Amygdala (tissue), 56 donors: ENCODE measurements at places on chromosomes 3 and 15.

DNA sequence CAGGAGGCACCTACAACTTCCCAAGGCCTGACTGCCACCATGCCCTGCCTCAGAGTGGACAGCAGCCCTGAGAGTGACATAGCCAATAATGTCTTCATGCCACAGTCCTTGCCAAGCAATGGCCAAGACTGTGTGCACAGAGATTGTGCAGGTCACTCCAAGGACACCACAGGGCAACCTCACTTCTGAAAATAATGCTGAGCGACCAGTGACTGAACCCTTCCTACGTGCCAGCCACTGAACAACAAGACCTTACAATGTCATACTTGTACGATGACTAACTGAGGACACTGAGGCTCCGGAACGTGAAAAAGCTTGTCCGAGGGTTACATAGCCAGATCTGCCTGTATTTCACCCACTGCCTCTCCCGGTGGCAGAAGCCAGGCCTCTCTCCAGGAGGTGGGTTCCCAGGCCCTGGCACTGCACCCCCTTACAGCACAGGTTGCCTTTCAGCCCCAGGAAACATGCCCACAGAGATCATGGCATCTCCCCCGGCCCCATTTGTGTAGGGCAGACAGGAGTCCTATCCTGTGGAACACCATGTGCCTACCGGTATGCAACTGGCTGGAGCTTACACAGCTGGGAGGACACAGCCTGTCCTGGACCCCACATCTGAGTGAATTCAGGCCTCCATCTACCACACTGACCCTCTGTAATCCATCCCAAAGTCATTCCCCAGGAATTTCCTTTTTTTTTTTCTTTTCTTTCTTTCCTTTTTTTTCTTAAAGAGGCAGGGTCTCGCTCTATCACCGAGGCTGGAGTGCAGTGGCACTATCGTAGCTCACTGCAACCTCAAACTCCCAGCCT, 72.3 kb downstream of the SLC12A8 start:
- DNase-seq, result no peak

DNA sequence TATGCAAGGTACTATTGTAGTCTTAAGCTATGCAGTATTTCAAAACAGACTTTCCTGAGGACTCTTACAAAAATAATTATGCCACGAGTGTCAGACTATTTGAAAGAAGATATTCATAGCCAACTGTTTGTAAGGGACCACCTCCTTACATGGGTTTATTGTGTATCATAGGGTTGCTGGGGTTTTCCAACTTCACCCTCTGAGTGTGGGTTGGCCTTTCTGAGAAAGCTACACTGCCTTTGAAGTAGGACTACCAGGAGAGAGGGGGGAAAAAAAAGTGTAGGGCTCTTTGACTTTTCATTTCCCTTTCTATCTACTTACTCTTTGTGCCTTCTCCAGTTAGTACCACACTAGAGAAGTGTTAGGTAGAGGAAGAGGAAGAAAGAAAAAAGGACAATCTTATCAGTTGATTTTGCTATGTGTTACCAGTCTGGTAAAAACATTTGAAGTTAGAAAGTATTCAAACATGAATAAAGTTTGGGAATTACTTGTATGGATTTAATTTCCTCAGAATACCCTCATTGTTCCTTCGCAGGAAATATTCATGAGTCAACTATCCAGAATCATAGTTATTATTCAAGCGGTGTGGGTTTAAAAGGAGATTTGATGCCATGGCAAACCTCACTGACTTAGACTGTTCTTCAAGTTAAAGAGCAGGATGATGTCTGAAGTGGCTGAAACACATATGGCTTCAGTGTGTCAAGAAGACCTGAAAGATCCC, 329.3 kb upstream of the THBS1 start:
- DNase-seq, result no peak

DNA sequence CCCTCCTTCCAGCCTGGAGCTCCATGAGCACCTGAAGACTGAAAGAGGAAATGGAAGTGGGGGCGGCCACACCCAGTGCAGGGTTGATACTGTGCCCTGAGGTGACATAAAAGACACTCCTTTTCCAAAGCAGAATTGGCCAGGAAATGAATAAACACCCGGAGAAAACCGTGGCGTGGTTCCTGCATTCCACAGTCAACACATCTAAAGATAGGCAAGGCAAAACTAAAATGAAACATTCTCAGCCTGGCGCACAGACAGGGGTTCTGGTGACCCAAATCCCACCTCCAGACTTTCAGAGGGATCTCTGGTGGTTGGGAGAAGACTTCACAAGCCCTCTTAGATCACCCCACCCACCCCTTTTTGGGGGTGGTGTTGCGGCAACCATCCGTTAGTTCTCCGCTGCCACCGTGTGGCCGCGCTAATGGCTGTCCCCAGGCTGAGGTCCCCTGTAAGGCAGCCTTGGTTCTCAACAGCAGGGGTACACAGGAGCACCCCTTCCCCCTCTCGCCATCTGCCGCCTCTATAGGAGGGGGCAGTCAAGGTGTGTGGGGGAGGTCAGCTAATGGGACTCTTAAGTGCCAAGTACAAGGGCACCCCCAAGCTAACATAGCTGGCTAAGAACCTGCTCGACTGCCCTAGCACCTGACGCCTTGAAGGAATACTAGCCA, 2.5 kb upstream of the MST1R start:
- DNase-seq, result no peak

DNA sequence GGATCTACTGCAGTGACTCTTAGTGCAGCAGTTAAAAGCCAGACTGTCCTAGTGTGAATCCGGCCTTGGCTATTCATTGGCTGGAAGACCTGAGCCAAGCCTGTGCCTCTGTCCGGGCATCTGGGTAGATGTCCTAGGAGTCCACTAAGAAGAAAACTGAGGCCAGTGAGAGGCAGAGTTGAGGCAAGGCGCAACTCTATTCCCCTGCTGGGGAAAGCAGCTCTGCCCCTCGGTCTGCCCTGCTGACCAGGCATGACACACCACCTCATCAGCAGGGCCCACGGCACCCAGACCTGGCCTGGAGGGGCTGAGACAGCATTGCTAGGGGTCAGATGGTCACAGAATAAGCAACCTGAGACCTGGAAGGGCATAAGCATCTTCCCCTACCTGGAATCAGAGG, 46.7 kb upstream of the ABHD2 start:
- DNase-seq, result no peak

GRCh38 chr3:38611866-38612265, 37.6 kb downstream of the SCN5A start:
- no peak for DNase-seq

- no peak for DNase-seq
Observed at GRCh38 chr3:13852638-13853009, 27.2 kb downstream of the WNT7A start.

DNA sequence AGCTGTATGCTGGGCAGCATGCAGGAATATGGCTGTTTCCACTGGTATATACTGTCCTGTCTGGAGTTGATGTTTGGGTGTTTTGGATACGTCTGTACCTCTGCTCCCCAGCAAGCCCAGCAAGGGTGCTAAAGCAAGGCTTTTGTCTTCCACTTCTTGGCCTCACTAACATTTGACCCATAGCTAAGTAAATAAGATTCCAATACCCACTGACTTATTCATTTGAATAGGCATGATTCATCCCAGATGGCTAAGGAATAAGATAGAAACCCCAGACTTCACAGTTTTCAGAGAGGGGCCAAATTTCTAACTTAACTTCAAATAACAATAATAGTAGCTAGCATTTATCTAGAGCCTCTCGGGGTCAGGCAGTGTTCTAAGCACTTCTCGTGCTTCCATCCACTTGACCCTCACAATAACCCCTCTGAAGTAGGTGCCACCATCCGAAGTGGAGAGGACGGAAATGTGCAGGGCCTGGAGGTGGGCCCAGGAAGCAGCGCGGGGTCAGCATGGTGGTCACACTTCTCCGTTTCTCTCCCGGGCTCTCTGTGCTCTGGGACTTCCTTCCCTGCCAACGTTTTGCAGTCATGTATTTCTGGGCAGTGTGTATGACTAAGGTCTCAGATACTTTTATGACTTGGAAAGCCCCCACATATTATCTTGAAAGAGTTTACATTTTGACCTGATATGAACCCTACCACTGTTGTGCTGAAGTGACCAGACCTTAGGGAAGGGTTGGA, 39.3 kb downstream of the LRRK1 start:
- no peak for DNase-seq

DNA sequence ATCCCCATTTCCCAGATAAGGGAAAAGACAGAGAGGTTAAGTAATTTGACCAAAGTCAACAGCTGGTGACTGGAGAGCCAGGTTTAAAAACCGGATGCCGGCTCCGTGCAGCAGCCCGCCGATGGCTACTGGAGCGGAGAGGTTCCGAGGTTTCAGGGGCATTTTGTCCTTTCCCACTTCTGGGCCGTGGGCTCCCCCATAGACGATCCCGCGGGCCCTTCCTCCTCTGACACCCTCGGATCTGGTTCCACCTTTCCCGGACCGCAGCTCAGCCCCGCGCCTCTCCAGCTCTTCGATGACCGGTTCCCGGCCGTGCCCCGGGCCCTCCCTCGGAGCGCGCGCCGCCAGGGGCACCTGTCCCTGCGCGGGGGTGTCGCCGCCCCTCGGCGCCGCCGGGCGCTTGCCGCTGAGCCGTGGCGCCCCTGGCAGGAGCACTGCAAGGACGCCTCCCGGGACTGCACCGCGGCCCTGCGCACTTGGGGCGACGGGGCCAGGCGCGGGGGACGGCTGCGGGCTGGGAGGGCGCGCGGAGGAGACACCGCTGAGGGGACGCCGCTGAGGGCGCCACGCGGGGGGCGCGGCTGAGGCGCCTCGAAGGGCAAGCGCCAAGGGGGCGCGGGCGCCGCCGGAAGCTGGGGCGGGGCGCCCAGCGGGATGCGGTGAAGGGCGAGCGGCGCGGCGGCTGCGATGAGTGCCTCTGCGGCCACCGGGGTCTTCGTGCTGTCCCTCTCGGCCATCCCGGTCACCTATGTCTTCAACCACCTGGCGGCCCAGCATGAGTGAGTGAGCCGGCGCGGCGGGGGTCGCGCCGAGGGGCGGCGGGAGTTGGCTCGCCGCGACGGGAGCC, at the start of gene TM6SF1:
TM6SF1 (plus strand) TSS at position 652 of the 847 bp plus-strand sequence; CDS start at position 688, 36 bp downstream.
- DNase-seq, result no peak

DNA sequence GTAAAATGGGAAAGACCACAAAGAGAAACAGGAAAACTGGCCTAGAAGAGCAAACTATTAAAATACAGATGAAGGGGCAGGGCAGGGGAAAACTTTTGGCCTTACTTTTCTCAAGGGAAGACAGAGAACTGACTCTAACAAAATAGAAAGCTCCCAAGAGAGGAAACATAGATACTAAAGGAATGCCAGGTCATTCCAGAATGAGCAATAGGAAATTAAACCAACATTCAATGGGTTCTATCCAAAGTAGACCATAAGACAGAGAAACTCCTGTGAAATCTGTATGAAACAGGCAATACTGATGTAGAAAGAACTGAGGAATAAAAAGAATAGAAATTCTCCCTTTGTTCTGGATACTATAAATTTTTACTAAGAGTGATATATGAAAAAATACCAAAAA, 491.8 kb downstream of the MECOM start:
- DNase-seq, result no peak

DNA sequence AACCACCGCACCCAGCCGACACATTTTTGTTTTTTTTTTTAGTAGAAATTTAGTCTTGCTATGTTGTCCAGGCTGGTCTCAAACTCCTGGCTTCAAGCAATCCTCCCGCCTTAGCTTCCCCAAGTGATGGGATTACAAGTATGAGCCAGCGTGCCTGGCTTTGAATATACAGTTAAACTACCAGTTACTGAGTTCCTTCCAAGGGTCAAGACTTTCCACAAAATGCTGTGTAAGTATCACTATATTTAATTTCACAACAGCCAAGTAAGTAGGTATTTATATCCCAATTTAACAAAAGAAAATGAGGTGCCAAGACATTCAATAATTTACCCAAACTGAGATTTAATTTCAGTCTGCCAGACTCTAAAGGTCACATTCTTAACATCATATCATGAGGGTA, 181.3 kb upstream of the TMC3 start:
- no peak for DNase-seq

- no peak for DNase-seq
Observed at GRCh38 chr3:184676927-184677326, 34.9 kb downstream of the MAGEF1 start.

DNA sequence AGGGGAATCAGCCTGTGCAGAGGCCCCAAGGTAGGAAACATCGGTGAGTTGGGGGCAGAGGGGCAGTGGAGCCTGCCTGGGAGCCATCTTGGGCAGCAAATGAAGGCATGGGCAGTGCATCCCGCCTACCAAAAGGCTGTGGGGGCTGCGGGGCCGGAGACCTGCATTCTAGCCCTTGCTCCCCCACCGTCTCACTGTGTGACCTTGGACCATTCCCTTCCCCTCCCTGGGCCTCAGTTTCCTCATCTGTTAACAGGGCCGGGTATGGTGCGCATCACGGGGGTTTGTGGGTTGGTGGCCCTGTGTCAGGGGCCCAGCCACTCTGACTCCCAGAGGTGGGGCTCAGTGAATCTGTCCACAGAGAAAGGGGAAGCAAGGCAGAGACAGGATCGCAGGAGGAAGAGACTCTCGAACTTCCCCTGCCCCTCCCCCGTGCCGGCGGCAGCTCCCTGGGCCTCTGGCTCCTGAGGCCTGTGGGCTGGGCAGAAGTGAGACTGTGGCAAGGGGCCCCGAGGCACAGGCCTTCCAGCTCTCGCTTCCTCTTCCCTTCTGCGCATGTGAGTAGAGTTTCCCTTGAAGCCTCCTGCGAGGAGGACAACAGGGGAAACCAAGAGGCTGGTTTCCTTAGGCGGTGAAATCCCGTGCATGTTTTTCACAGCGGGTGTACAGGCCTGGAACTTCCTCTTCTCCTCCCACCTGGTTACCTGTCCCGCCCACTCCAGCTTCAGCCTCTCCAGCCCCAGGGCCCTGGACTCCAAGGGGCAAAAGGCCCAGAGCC, 42.9 kb downstream of the IDH2 start:
- peak; percentile 41 for DNase-seq

- no peak for DNase-seq
Observed at GRCh38 chr15:98858610-98859023, 149.0 kb downstream of the PGPEP1L start.

GRCh38 chr15:89848970-89849292, 34.3 kb upstream of the ANPEP start:
- DNase-seq, result no peak

DNA sequence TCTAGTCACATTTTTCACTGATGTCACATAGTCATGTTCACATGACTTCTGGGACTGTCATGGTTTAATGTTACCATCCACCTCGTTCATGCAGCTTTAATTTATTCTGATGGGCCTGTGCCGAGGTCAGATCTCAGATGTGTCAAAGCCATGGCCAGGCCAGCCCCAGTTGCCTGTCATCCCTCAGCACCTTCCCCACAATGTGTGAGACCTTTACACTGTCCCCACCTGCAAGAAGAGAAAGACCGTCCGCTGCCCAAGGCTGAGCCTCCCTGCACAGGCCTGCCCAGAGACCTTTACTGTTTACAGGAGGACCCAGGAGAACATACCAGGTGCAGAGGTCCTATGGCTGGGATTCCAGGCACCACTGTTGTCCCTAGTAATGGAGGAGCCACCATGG, 12.8 kb upstream of the KLF15 start:
- no peak for DNase-seq

GRCh38 chr15:93018574-93018973, 70.4 kb downstream of the RGMA start:
- DNase-seq, result no peak

- no peak for DNase-seq
Observed at GRCh38 chr3:110487840-110488239, 583.8 kb upstream of the NECTIN3 start.

DNA sequence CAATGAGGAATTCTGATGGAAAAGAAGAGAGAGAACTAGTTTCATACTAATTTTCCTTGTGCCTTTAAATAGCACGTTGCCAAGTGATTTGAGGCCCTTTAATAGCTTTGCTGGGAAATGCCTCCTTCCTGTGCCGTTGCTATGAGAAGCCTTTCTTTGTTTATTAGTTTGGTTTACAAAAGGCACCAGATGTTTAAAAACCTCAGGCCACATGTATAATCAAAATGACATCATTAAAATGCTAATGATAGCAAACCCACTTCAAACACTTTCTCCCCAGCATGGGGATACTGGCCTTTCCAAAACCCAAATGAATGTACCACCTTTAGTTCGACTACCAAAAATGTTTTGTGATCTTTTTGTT, 50.0 kb upstream of the TBC1D23 start:
- DNase-seq, result no peak
